Hematopoietic multipotent progenitor cell treated with erythropoietin and hydrocortisone succinate and interleukin-3 and kit ligand, for 8 days (in vitro differentiated cells): ENCODE measurements at places on chromosomes 4 and X.

GRCh38 chr4:6891436-6892170, 18.0 kb upstream of the TBC1D14 start:
- DNase-seq: peak; percentile 69

DNA sequence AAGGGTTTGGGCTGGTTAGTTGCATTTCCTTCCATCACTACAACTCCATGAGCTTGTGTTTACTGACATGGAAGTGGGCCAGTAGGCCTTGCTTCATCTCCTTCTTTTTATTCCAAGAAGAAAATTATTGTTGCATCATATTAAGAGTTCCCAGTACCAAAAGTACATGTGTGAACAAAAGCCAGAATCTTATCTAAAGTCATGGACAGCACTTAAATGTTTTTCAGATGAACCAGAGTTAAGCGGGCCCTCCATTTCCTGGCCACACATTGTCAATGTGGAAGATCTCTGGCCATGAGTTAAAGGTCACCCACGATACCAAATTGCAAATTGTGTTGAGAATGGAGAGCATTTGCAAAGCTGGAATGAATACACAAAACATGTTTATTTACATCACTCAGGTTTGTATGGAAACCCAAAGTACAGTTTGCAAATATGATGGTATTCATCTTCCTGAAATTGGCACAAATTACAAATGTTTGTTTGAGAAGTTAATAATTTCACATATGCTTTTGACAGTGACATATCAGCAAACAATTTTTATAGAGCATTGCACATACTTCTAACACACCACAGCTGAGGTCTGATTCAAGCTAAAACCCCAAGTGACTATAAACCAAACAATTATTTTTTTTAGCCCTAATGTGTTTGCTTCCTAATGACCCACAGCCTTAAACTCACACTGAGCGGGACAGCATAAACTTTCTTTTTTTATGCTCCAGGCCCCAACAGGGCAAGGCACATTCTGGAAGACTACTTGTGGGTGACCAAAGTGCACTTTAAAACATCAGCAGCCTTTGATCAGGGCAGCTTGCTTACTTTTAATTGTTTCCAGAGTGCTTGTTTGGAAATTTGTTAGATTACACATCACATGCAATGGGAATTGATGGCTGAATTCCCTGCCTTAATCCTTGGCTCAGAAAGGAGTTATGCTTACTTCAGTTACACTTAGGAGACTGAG, 502.9 kb upstream of the SLIT2 start:
- DNase-seq: no peak

DNA sequence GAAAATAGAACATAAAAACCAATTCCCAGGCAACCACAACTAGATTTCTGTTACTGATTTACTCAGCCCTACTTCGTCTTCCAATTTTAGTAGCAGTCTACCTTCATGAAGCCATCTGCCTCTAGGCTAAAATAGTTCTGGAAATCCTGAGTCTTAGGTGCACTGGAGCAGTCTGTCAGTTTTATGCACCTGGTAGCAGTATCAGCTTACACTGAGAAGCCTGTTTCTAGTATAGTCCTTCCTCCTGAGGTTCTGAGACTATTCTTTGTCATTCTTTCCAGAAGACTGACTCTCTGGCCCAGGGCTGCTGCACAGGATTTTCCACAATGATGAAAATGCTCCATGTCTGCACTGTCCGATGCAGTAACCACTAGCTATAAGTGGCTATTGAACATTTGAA, 16.9 kb upstream of the HPRT1 start:
- DNase-seq: no peak

DNA sequence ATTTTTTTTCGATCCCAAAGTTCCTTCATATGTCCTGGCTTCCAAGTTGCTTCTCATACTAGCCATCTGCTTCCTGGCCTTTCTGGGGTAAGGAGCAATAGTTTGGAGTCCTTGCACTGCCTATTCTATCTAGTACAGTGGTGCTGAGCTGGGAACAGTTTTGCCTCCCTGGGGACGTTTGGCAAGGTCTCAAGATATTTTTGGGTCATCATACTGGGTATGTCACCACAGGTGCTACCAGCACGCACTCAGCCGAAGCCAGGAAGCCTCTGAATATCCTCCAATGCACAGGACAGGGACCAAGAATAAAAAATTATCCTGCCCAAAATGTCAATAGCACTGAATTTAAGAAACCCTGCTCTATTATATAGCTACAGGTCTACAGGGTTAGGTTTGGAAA, 35.4 kb upstream of the TMSB15B start:
- no peak for DNase-seq

DNA sequence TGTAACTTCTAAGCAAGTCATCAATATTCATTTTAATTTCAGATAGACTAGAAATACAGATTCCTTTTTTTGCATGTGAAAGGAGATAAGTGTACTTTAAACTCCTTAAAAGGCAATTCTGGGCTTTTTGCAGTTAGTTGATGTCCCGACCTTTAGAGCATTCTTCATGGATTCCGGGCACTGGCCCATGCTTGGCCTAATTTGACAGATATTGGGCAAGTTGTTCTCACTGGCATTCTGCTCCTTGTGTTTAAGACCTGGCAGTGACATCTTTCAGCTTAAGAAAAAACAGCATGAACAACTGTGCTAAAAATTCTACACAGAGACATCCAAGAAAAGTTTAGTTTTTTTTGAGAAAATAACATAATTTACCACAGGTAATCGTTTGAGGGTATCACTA, 1037.2 kb downstream of the PCDH18 start:
- DNase-seq: no peak

DNA sequence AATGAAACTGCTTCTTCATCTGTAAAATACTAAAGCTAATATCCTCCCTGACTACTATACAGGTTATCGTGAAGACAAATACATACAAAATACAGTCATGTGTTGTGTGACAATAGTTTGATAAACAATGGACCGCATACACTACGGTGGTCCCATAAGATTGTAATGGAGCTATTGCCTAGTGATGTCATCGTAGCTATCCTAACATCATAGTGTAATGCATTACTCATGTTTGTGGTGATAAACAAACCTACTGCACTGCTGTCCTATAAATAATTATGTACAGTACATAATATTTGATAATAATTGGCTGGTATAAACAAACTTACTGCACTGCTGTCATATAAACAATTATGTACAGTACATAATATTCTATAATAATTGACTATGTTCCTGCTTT, 5.6 kb upstream of the NEIL3 start:
- no peak for DNase-seq

DNA sequence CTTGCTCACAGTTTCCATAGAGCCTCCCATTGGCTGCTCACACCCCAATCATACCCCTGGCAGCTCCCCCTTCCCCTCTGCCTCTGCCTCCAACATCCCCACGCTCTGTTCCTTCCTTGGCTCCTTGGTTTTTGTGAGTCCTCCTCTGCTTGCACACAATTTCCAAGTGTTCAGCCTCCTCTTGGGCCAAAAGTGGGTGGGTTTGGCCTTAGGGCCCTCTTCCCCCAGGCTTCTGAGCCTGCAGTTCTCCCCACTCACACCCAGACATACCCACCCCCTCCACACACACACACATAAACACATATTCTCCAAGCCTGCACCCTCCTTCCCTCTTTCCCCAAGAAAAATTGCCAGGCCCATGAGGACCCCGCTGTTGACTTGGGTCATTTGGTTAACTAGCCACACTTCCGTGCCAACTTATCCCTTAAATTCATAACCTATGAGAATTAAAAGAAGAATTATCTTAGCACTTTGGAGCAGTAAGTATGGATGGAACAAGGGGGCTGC, 4.5 kb downstream of the APLN start:
- DNase-seq: no peak

DNA sequence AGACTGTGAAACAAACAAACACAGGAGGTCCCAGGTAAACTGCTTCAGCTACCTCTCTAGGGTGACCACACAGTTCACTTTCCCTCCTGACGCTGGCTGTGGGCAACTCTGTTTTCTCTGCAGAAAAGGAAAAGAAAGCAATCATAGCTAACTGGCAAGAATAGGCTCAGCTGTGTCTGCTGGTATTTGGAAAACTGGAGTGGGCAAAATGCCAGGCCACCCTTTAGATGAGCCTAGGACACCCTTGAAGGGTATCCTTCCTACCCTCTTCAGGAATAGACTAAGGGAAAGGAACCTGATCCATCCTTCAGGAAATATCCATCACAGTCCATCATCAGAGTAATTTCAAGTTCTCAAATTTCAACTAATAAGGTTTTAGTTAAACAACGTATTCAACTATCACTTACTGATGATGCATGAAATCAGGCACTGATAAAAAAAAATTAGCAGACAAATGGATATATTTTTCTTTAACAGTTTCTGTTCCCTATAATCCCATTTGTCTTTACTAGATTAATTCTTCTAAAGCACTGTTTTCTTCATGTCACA, 60.9 kb downstream of the CAMK2D start:
- DNase-seq: no peak

GRCh38 chr4:171983935-171984805, 171.0 kb downstream of the GALNTL6 start:
- DNase-seq: peak; percentile 12

- no peak for DNase-seq
These were observed 110.1 kb downstream of the NHSL2 start for GRCh38 chrX:72020788-72021187.

DNA sequence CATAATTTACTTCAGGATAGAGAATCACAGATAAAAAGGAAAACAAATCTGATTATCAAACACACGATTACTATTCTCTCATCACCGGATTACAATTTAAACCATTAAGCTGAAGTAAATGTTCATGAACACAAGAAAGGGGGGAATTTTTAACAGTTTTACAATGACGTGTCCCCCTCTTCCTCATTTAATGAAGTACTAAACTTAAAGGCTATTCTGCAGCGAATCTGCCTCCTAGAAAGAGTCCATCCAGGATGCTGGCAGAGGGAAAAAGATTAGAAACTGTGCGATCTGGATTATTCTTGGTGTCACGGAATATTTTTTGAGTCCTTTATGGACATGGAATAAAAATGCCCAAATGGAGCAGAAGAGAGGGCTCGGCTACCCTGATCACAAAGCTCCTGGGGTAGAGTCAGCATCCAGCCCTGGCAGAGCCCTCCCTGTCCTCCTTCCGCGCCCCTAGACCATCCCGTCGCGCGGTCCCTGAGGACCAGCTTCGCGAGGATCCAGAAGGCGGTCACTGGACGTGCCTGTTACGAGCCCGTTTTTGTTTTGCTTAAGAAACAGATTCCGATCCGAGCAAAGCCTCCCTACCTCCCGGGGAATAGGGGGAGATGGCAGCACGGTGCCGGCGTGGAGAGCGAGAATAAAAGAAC, 1.2 kb downstream of the ELF2 start:
- peak; percentile 52 for DNase-seq

- no peak for DNase-seq
These were observed 44.5 kb downstream of the TRIM2 start for GRCh38 chr4:153248641-153249198.

DNA sequence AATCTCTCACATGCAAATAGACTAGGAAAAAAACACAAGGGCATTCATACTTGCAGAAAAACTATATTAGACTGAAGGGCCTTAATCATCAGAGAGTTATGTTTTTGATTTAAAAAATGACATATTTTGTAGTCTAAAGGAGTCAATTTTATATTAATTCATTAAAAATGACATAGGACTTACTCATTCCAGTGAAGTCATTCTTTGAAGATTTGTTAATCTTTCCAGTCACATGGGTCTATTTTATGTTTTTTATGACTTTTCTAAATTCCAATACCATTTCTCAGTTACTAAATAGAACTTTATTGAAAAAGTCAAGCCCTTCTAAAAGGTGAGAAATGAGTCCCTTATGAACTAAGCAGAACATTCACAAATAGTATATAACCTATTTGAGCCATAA, 743.8 kb upstream of the INTU start:
- no peak for DNase-seq

GRCh38 chr4:161186012-161186411, 977.8 kb downstream of the FSTL5 start:
- no peak for DNase-seq

DNA sequence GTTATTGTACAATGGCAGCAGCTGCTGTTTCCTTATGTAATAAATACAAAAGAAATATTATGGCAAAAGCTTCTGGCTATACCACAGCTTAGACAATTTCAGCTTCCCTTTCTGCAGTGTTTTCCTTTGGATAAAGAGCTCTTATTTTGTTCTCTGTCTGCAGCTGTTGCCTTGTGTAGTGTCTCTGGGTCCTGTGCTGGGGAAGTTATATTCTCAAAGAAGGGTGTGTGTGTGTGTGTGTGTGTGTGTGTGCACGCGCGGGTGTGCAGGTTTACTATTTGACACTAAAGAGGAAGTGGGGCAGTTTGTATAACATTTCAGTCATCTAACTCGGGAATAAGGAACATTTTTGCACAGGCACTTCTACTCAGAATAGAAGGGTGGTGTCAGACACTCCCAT, 83.6 kb downstream of the REPS2 start:
- no peak for DNase-seq
